ENCODE measurements at places on chromosomes 5 and 9. TPM values are rescaled to one million over a fixed set of nuclear protein-coding genes. Genes with fewer than 3 reads are reported as not detected.
A peak's percentile ranks its signal among the peaks of the same experiment; 100 is the strongest.

GRCh38 chr5:76450054-76450453 lies 47.0 kb downstream of the IQGAP2 start:
- DNase-seq: no peak

GRCh38 chr9:115615821-115616665 lies 498.1 kb upstream of the TNC start:
- DNase-seq: peak; percentile 97

EGFL7 gene
- total RNA-seq: 53.1 TPM

- DNase-seq: no peak
These were observed 27.6 kb upstream of the ENTREP1 start for GRCh38 chr9:69297300-69297980.

DNA sequence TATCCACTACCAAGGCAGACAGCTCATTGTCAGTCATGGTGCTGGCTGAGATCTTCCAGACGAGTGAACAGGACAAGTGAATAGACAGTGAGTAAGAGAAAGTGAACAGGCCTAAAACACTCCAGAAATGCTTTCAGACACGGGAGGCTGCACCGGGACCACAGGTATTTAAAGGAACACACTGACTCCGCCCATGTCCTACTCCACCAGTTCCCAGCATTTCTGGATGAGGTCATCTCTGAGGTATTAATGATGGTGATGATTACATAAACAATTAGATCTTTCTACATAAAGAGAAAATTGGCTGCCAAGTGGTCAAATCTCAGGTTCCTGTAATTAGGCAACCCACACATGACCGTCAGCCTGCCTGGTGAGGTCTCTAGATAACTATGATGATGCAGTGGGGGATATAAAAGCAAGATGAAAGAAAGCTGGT lies at the start of gene ACTBL2:
Gene ACTBL2 (minus strand): TSS at position 141 of the 436 bp plus-strand sequence. CDS start 104 bp downstream, at position 37.
- DNase-seq: peak; percentile 78

DNA sequence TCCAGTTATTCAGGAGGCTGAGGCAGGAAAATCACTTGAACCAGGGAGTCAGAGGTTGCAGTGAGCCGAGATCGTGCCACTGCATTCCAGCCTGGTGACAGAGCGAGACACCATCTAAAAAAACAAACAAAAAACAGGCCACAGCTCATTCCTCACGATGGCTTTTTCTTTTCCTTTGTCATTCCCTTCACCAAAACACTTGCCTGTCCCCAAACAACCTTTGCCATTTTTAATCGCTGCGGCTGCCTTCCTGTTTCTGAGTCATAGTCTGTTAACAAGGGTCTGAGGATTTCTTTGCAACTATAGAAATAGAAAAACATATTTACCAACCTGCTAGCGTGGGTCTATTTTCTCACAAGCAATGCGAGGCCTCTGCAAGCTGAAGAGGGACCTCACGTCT lies 123.0 kb upstream of the FSTL4 start:
- DNase-seq: peak; percentile 88

PCDHA8 gene
- total RNA-seq: not detected

Data from PC-9 (cell line).